ENCODE measurements at places on chromosomes 12 and 14.

DNA sequence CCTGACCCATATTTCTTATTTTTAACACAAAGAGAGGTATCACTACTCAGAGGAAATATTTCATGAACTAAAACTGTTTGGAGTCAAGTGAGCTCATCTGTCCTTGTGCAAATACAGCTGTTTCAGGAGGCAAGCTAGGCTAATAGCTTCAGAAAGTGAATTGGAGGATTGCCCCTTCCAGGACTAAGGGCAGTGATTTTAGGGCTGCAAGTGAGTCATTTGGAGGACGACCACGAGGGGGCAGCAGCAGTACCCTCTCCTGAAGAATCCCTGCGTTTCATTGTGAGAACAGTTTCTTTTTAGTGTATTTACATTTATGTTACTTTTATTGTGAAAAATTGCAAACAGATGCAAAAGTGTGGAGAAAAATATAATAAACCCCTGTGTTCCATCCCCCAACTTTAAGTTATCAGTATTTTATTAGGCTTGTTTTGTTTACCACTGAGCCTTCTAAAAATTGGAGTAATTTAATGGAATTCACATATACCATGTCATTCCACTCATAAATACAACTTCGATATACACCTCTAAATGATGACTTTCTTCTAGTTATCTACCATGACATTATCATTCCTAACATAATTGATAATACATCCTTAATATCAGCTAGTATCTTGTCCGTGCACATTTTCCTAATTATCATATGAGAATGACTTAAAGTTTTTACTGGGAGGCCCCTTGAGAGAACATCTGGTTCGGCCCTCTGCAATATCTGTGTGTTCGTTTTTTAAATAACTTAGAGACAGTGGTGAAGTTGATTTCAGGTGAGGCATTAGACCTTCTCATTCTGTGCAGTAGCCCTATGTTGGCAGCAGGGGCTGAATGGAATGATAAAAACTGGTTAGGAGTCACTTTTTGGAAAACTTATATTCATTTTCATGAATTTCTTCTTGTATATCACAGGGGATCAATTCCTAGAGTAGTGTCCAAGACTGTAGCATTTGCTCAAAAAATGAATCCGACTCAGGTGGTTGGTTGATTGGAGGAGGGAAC lies 13.7 kb downstream of the FOXJ2 start:
- DNase-seq = peak; percentile 88

GRCh38 chr12:23093488-23093887 lies 468.5 kb downstream of the ETNK1 start:
- no peak for DNase-seq

GRCh38 chr12:30358671-30359070 lies 337.0 kb downstream of the IPO8 start:
- no peak for DNase-seq

DNA sequence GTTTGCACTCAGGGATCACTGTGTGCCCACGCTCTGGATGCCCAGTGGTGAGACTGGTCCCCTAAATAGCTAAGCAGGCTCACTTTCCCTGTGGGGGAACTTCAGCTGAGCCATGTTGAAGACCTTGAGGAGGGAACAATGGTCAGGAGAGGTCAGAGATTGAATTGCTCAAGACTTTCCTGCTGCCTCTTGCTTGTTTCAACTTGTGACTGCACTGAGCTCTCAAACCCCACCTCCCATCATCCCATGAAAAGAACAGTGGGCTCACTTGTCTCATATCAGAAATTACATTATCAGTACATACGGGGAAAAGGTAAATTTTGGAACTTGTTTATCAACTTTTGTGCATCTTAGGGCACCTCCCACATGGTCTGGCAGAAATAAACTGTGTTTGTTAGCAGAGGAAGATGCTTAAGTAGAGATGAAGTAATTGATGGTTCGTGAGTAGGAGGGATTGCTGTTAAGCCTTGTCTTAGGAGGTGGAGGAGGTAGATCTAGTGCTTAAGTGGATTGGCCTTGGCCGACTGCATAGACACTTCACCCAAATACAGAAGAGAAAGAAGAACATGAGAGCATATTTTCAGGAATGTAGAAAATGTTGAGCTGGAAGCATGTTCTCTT lies 15.0 kb upstream of the SERPINA1 start:
- no peak for DNase-seq

DNA sequence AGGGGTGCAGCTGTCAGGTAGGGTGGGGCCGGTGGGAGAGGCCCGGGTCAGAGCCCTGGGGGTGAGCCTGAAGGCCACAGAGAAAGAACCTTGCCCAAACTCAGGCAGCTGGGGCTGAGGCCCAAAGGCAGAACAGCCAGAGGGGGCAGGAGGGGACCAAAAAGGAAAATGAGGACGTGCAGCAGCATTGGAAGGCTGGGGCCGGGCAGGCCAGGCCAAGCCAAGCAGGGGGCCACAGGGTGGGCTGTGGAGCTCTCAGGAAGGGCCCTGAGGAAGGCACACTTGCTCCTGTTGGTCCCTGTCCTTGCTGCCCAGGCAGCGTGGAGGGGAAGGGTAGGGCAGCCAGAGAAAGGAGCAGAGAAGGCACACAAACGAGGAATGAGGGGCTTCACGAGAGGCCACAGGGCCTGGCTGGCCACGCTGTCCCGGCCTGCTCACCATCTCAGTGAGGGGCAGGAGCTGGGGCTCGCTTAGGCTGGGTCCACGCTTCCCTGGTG lies 10.5 kb downstream of the MMP14 start:
- DNase-seq = no peak

GRCh38 chr12:1216560-1216959 lies 225.5 kb downstream of the ERC1 start:
- no peak for DNase-seq

GRCh38 chr12:52514471-52515318 lies 5.5 kb downstream of the KRT5 start:
- DNase-seq = no peak

- no peak for DNase-seq
These were observed 41.4 kb downstream of the TPCN1 start for GRCh38 chr12:113262710-113263109.

DNA sequence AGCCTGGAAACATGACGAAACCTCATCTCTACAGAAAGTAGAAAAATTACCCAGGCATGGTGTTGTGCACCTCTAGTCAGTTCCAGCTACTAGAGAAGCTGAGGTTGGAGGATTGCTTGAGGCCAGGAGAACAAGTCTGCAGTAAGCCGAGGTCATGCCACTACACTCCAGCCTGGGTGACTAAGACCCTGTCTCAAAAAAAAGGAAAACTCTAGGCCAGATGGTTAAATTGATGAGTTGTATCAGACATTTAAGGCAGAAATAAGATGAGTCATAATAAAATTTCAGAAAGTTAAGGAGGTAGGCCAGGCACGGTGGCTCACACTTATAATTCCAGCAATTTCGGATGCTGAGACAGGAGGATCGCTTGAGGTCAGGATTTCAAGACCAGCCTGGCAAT lies 10.7 kb downstream of the EIF2S1 start:
- no peak for DNase-seq

GRCh38 chr14:65423982-65424381 lies 11.5 kb downstream of the FUT8 start:
- no peak for DNase-seq

- peak; percentile 61 for DNase-seq
These were observed 3.6 kb downstream of the TNS2 start for GRCh38 chr12:53053218-53054111.

GRCh38 chr12:81627336-81628189 lies 131.6 kb downstream of the PPFIA2 start:
- peak; percentile 16 for DNase-seq

DNA sequence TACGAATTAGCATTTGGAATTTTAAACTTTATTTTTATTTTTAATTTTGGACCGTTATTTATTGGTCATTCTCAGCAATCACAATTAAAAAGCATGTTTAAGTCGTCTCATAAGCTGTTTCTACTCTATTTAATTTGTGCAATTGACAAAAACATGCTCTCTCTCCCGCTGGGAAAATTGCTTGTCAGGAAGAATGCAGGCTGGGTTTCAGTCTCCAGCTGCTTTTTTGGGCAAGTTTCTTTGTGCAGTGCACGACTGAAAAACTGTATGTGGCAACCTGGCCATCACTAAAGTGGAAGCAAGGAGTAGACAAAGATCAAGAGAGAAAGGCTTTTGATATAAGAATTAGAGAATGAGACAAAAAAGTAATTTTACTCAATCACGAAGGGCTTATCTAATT lies 941.5 kb upstream of the MDGA2 start:
- DNase-seq = no peak

DNA sequence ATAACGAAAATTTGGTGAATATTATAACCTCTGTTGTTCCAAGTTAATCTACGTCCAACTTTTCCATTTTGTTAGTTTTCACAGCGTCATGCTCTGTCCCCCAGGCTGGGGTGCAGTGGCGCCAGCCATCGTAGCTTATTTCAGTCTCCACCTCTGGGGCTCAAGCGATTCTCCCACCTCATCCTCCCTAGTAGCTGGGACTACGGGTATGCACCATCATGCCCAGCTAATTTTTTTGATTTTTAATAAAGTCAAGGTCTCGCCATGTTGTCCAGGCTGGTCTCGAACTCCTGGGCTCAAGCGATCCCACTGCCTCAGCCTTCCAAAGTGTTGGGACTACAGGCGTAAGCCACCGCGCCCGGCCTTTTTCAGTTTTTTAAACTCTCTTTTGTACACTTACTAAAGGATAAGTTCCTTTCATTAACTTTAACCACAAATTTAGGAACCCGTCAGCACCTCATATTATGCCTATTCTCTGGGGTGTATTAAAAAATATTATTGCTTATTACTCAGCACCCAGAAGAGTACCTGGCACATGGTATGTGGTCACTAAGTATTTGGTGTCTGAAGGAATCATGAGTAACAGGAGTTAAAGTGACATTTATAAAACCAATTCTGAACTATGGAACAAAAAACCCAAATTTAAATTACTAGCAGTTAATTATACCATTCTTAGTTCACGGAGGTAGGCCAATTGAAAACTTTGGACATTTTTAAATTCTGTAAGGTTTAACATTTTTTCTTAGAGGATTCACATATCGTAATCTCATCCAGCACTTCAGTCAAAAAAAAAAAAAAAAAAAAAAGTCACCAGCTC lies 925 bp upstream of the MIPOL1 start:
- no peak for DNase-seq

DNA sequence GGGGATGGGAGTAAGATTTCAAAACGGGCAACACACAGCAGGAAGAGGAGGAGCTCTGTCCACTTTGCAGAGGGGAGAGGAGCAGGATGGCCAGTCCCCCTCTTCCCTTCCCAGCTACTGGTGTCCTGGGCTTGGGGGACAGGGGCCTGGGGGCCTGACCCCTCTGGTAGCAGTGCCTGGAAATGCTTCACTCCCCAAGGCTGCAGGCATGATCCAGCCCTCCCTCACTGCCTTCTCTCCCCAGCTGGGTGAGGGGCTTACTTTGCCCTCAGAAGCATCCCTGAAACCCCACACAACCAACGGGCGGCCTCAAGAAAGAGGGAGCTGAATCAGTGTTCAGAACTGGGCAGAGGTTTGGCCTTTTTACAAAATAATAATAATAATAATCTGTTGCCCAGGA lies 279.5 kb downstream of the DPF3 start:
- no peak for DNase-seq

DNA sequence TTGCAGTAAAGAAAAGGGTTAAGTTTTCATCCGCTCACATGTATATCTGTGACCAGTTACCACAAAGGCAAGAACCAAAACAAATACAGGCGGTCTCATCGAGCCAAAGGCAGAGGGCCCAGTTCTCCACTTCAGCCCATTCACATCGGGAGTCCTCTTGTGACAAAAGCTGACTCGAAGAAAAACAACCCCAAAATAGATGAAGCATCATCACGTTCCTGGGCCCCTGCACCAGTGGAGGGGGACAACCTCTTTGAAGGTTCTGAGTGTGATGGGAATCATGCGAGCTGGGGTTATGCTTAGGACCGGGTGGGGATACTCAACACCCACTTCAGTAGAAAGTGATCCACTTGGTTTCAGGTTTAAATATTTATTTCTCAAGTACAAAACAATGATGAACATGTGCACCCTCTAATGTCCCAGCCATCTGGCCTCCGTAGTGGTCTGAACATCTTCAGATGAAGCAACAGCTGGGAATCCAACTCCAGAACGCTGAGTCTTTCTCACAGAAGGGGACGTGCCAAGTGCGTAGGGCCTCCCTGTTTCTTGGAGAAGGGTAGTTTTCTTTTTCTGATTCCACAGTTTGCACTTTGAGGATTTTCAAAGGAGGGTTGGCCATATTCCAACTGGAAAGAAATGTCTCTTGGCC lies 8.4 kb downstream of the GSC start:
- peak; percentile 51 for DNase-seq

GRCh38 chr12:116677202-116677661 lies 60.6 kb downstream of the SPRING1 start:
- no peak for DNase-seq
